ENCODE measurements at places on chromosomes 2 and 18.

DNA sequence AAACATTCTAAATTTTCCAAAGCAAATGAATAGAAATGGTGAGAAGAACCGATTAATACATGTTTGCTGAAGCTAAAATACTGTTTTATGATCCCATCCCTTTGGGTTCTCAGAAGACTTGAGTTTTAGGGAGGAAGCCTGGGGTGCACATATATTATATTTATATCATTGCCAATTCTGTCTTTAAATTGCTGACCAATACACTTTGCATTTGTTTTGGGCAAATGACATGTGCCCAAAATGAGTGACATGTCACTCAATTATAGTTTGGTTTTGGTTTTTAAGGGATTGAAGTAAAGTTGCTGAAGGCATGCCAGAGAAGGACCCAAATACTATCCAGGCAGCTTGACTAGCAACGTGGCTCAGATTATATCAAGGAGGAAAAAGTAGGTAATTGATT is 50.3 kb upstream of the SP3 start:
- DNase-seq: no peak

GRCh38 chr18:4181882-4182568 is 273.1 kb downstream of the DLGAP1 start:
- no peak for DNase-seq

DNA sequence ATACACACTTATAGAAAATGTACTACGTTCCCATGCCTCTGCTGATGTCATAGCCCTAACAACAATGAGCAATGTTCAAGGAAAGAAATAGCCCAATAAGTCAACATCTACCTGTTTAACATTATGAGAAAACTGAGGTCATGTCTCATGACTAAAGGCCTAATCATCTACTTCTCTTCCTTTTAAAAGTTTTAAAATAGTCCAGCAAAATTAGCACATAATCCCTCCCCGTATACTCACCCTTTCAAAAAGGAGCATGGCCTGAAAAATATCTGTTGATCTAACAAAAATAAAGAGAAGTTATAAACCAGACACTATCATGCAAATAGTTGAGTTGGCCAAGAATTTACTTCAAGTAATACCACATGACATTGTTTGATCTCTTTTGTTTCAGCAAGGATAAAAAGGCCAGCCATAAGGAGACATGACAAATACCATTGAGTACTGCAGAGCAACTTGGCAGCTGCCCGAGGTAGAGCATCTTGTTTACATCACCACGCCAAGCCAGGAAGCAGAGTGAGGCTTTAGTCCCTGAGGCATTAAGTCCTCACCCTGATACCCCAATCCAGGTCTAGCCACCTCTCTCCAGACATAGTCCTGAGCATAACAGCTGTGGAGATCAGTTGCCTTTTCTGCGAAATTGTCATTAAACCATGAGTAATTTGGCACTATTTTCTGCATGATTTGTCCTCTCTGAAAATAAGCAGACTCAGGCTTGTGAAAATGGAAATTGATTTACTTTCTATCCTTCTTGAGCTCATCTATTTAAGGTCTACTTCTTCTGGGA is 137.4 kb upstream of the ETAA1 start:
- no peak for DNase-seq

GRCh38 chr2:8481463-8482009 is 200.3 kb upstream of the ID2 start:
- DNase-seq: no peak

GRCh38 chr2:46535360-46535759 is 56.0 kb downstream of the TMEM247 start:
- DNase-seq: no peak

DNA sequence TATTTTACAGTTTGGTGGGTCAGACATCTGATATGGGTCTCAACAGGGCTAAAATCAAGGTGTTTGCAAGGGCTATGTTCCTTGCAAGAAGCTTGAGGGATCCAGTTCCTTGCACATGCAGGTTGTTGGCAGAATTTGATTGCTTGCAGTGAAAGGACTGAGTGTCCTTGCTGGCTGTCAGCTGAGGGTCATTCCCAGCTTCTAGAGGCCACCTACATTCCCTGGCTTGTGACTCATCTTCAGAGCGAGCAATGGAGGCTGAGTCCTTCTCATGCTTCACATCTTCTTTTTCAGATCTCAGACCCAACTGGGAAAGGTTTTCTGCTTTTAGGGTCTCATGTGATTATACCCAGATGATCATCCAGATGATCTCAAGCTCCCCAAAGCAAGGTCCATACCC is 12.4 kb downstream of the MEX3C start:
- DNase-seq: no peak

GRCh38 chr2:168243061-168243460 is 4.3 kb downstream of the STK39 start:
- DNase-seq: no peak

DNA sequence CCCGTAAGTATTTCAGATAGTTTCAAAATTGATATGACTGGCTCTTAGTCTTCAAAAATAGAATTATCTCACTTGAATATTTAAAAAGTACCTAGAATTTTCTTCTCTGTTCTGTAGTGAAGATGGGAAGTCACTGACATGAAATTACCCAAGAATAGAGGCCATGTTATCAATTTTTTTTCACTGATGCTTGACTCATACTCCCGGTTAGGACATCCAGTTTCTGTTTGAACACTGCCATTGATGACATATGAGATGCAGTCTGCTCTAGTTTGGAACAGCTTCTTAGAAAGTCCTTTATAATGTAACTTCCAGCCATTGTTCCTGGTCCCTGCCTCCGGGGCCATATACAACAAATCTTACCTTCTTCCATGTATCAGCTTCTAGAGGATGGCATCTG is 26.0 kb downstream of the MAP3K20 start:
- no peak for DNase-seq

DNA sequence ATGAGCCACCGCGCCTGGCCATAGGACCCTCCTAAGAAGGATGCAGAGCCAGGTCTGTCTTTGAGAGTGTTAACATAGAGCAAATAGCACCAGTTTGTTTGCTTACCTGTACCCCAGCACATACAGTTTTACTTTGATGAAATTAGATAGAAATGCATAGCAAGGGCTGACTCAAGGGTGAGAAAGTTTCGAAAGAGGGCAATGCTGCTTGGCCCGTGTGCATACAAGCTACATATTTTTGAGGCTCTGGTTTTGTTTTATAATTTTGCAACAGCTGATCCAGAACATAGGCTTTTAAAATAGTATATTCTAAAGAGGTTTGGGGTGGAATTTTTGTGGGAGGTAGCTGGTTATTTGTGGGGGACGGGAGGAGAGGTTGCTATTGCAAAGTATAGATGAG is 151.7 kb downstream of the MCFD2 start:
- DNase-seq: no peak

GRCh38 chr2:158943973-158944372 is 24.5 kb upstream of the TANC1 start:
- no peak for DNase-seq

- no peak for DNase-seq
Measured at GRCh38 chr18:55487997-55488396, 100.0 kb downstream of the TCF4 start.

DNA sequence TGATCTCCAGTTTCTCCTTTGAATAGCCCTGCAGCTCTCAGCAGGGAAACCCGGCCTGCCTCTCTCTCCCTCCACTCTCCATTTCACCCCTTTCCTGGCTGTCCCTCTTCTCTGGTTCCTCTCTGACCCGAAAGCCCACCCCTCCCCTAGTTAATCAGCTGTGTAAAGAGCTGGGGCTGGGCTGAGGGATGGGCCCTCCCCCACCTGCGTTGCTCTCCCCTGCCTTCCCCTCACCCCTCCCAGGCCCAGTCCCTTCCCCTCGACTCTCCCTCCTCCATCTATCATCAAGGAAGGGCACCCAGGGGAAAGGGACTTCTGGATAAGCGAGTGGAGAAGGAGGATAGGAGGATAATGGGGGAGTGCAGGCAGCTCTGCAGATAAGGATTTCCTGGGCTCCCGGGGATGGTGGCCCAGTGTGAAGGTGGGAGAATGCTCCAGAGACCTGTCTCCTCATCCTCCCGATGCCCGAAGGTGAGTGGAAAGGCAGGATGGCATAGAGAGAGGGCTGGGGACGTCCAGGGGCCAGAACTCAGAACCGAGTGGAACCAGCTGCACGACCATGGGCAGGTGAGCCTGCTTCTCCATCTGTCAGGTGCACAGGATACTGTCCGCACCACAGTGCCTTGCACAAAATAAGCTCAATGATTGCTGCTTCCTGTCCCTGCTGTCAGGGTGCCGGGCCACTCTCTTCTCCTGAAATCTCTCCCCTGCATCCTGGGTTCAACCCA is 12.0 kb downstream of the SLC30A3 start:
- no peak for DNase-seq

DNA sequence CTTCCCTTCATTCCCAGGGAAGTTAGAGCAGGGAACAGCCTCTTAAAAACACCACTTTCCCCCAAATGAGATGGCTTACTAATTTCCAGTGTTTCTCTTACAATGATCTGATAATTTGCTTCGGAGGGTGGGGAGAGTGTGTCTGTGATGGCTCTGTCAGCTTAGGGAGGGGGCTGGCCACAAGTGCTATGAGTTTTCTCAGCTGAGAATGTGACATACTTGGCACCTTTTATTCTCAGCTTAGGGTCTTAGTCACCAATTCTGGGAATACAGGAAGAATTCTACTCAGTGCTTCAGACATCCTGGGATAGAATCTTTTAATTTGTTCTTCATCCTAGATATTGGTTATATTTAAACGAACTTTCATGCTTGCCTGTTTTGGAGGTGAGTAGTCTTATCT is 64.4 kb downstream of the AOX1 start:
- no peak for DNase-seq

GRCh38 chr2:73970850-73971471 is 13.7 kb upstream of the TET3 start:
- peak; percentile 43 for DNase-seq

DNA sequence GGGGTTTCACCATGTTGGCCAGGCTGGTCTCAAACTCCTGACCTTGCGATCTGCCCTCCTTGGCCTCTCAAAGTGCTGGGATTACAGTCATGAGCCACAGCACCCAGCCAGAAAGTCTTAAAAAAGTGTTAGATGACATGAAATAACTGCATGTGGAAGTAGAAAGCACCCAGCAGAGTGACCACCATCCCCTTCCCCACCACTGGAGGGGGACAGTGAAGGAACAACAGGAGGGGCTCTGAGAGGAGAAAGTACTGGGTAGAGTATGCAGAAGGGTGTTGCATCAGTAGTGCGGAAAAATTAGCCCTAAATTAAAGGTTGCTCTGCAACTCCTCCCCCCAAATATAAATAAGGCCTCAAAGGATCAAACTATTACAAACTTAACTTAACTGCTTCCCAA is 230.5 kb downstream of the ZNF521 start:
- no peak for DNase-seq

DNA sequence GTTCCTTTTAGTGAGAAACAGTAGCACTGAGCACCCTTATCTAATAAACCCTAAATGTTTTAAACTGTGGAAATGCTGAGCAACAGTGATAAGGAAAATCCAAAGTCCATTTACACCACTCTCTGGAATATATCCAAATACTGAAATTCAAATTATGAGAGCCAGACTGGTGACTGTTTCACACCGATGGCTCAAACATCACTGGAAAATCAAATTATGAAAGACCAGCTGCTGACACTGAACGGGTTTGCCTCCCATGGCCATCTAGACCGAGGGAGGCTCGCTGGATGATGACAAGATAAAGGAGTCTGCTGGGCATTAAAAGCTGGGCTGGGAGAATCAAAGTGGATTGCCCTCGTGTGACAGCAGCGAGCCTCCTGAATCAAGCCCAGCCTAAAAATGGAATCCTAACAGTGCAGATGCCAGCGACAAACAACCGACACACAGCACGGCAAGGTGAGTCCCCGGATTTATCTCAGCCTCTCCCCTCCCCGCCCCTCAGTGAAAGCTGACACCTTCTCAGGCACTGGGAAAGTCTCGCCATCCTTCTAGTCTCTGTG is 30.3 kb downstream of the SERPINE2 start:
- no peak for DNase-seq

- DNase-seq: no peak
Measured at GRCh38 chr2:241982706-241983570, 113.4 kb downstream of the RTP5 start.

- DNase-seq: no peak
Measured at GRCh38 chr2:144670080-144670479, 150.2 kb upstream of the ZEB2 start.

Measured in effector CD8-positive, alpha-beta T cell (primary cell).